CD4-positive, alpha-beta memory T cell (primary cell): ENCODE measurements at places on chromosomes 3 and 15.
A peak's percentile ranks its signal among the peaks of the same experiment; 100 is the strongest.

DNA sequence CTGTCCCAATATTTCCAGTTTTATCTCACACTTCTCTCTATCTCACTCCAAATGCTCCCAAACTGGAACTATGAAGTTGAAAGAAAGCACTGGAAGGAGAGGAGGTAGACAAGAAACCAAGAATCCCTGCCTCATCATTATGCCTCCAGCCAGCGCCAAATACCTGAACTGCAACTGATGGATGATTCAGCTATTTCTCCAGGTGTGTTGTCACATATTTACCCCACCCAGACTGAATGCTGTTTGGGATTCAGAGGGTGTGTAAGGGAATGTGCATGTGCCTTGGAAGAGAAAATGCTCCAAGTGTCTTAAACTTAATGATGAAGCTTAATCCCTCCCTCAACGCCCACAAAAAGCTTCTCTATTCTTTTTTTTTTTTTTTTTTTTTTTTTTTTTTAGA is 269.5 kb upstream of the ATP11B start:
- DNase-seq, result no peak

DNA sequence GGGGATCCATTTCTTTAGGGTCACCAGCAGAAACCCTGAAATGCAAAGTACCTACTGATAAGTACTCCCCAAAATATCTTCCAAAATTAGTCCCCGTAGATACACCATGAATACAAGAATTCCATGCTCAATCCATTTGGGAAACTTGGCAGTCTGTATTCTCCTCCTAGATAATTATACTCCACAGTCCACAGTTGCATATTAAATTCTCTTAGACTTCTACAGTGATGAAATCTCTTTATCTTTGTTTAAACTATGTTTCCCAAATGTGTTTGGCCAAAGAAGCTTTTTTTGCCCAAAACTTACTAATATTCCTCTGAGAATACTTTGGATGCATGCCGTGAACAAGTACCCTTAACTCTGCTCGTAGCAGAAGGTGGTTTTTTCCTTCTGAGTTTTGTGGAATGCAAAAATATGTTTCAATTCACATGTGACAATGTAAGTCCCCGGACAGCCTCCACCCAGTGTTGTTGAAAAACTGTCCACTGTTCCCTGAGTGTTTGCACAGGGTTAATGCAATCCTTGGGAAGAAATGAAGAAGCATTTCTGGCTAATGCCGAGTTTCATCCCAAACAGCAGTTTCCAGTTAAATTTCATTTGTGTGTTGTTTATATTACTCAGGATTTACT is 126.7 kb downstream of the ARNT2 start:
- DNase-seq, result no peak

GRCh38 chr3:183427876-183428446 is 458 bp downstream of the MCF2L2 start:
- DNase-seq, result peak; percentile 12

- DNase-seq, result no peak
These were observed 93.0 kb downstream of the PGPEP1L start for GRCh38 chr15:98914626-98915025.

- DNase-seq, result no peak
These were observed 880.1 kb downstream of the PDCD6IP start for GRCh38 chr3:34678575-34678974.

DNA sequence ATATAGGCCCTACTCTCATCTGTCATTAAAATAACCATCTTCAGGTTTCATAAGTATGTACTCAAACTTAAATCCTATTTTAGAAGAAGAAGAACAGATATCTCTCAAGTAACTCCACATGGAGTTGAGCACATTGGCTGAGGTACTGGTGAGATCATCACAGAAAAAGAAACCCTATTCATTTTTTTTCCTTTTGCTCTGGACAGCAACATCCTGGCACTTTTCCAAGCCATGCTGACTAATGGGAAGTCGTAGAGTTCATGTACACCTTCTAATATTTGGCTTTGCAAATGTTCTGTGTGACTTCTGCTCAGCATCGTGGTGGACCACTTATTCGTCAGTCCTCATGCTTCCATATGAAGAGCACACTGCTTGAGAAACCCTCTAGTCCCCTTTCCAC is 336.0 kb upstream of the KCNH8 start:
- DNase-seq, result no peak
